ENCODE measurements at places on chromosomes 1 and 21.

GRCh38 chr1:156987715-156988114 lies 57.8 kb downstream of the ARHGEF11 start:
- no peak for DNase-seq

- peak; percentile 38 for DNase-seq
Measured at GRCh38 chr1:206469933-206470691, at the start of gene IKBKE. TSS of gene IKBKE (plus strand) at chr1:206470476. CDS start at chr1:206473228, 2,752 bp downstream.

- DNase-seq: no peak
Measured at GRCh38 chr1:184289825-184290550, 96.8 kb upstream of the C1orf21 start.

DNA sequence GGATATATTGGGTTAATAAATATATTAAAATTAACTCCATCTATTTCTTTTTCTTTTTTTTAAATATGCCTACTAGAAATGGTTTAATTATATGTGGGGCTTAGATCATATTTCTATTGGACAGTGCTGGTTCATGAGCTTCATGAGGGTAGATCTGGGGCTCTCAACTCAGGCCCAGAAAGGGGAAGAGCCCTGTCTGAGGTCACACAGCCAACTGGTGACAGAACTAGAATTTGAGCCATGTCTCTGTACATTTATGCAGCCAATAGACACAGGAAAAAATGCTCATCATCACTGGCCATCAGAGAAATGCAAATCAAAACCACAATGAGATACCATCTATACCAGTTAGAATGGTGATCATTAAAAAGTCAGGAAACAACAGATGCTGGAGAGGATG lies 5.1 kb upstream of the EPHB2 start:
- no peak for DNase-seq

DNA sequence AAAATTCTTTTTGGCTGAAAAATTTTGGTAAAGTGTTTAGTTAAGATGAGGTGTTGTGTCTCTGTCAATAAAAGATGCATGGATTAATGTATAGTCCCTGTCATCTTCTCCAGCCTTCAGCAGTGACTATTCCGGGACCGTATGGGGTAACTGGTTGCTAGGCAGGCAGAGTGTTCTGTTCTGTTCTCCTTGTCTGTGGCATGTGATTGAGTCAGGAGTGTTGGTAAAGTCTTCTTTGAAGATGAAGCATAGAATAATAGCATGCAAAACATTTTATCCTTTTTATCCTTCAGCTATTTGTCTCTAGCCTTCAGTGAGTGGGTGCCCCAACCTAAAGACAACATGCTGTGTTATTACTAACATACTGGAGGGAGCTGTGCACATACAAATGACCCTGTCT lies 74.6 kb downstream of the RGL1 start:
- no peak for DNase-seq

DNA sequence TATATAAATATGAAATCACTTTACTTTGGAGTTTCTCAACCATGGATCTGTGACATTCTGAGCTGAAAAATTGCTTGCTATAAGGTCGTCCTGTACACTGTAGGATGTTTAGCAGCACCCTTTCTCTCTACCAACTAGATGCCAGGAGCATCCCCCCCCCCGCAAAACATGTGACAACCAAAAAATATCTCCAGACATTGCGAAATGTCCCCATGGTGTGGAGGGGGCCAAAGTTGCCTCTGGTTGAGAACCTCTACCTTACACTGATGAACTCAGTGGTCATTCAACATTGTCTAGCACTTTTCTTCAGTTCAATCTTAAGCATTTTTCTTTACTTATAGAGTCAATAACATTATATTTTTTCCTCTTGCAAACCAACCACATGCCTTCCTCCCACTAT lies 9.2 kb downstream of the FASLG start:
- no peak for DNase-seq

DNA sequence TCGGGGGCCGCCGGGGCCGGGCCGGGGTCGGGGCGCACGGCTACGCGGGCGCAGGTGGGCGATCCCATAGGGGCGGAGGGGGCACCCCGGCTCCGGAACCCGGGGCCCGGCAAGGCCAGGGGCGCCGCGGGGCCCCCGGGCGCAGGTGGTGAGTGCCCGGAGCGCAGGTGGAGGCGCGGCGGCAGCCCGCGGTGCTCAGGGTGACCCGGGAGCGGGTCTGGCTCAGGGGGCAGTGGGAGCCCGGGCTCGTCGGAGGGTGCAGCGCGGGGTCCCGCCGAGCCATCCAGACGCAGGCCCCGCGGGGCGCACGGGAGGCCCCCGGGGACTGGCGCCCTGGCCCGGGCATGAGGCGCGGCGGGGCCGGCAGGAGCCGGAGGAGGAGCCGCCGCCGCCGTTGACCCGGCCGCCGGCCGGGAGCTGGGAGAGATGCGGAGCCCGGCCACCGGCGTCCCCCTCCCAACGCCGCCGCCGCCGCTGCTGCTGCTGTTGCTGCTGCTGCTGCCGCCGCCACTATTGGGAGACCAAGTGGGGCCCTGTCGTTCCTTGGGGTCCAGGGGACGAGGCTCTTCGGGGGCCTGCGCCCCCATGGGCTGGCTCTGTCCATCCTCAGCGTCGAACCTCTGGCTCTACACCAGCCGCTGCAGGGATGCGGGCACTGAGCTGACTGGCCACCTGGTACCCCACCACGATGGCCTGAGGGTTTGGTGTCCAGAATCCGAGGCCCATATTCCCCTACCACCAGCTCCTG lies 489 bp downstream of the CELSR2 start:
- no peak for DNase-seq
